ENCODE measurements at places on chromosomes 3 and 15. TPM values are rescaled to one million over a fixed set of nuclear protein-coding genes. Genes with fewer than 3 reads are reported as not detected.
A peak's percentile ranks its signal among the peaks of the same experiment; 100 is the strongest.

FBXL22 gene
- total RNA-seq, result 1.1 TPM

HESX1 gene
- 8.0 TPM for total RNA-seq

SLC15A2 gene
- 2.1 TPM for total RNA-seq

- no peak overlapping the region for H3K27ac ChIP-seq
- no peak overlapping the region for H3K4me3 ChIP-seq
- H3K27me3 ChIP-seq, result no peaks in the 10 kb centered on the region
- no peaks in the 10 kb centered on the region for H3K36me3 ChIP-seq
These were observed 19.2 kb downstream of the PXK start for GRCh38 chr3:58351920-58352319.

DNA sequence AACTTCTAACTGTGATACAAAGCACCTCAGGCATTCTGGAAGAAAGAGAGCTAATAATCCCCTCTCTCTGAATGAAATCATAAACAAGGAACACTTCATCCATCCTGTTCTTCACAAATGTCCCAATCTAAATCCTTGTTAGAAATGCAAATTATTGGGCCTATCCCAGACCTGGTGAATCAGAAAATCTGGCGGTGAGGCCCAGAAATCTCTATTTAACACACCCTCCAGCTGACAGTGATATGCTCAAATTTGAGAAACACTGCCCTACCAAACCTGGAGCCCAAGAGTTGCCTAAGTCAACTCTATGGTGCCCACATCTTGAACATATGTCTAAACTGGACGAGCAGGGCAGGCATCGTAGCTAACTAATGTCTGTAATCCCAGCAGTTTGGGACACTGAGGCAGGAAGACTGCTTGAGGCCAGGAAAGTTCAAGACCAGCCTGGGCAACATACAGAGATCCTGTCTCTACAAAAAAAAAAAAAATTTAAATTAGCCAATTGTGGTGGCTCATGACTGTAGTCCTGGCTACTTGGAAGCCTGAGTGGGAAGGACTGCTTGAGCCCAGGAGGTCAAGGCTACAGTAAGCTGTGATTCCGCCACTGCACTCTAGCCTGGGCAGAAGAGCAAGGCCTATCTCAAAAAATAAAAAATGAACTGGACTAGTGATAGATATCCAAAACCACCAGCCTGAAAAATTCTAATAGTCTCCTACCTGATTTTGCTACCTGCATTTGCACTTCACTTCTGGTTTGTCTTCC is 23.1 kb downstream of the SCAP start:
- no peaks in the 10 kb centered on the region for H3K27me3 ChIP-seq
- no peak overlapping the region for H3K27ac ChIP-seq
- H3K4me1 ChIP-seq, result no peaks in the 10 kb centered on the region
- no peak for DNase-seq

GRCh38 chr3:130626049-130626448 is 109.1 kb downstream of the COL6A6 start:
- H3K4me3 ChIP-seq, result no peak overlapping the region
- H3K4me1 ChIP-seq, result no peaks in the 10 kb centered on the region
- no peak overlapping the region for H3K27ac ChIP-seq
- no peaks in the 10 kb centered on the region for H3K27me3 ChIP-seq

GRCh38 chr15:64701482-64702184 is 73.8 kb downstream of the RBPMS2 start:
- peak overlapping the region; percentile 85 for H3K4me3 ChIP-seq
- H3K27ac ChIP-seq, result peak overlapping the region; percentile 4
- H3K4me1 ChIP-seq, result peaks cover 7% of the 10 kb centered on the region
- H3K36me3 ChIP-seq, result peaks cover 29% of the 10 kb centered on the region

DNA sequence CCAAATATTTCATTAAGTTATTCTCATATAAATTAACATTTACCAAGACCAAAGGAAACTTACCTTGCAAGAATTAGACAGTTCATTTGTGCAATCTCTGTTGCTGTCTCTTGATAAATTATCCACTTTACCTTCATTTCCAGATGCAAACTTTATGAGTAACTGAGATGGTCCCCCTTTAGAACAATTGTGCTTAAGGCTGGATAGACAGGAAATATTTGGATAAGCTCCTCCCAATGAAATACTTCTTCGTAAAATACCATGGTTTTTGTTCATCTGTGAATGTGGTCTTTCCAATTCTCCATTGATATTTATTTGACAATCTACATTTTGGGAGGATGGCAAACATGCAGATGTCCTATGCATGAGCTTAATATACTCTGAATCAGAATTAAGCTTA is 78.2 kb downstream of the NEDD4 start:
- H3K27ac ChIP-seq, result no peak overlapping the region
- H3K27me3 ChIP-seq, result no peaks in the 10 kb centered on the region
- no peaks in the 10 kb centered on the region for H3K4me1 ChIP-seq
- no peak overlapping the region for H3K4me3 ChIP-seq
- no peaks in the 10 kb centered on the region for H3K36me3 ChIP-seq
- no peak for DNase-seq

- no peaks in the 10 kb centered on the region for H3K4me1 ChIP-seq
- no peak overlapping the region for H3K4me3 ChIP-seq
- no peak overlapping the region for H3K27ac ChIP-seq
- no peak for DNase-seq
- H3K36me3 ChIP-seq, result no peaks in the 10 kb centered on the region
- peaks cover 33% of the 10 kb centered on the region for H3K27me3 ChIP-seq
These were observed 6.0 kb upstream of the PIGZ start for GRCh38 chr3:196974661-196975060.

GRCh38 chr15:78880813-78881212 is 8.1 kb downstream of the MORF4L1 start:
- H3K36me3 ChIP-seq, result peaks cover 75% of the 10 kb centered on the region
- H3K27ac ChIP-seq, result no peak overlapping the region
- H3K4me3 ChIP-seq, result no peak overlapping the region
- peaks cover 11% of the 10 kb centered on the region for H3K4me1 ChIP-seq
- no peak for DNase-seq
- H3K27me3 ChIP-seq, result no peaks in the 10 kb centered on the region

DNA sequence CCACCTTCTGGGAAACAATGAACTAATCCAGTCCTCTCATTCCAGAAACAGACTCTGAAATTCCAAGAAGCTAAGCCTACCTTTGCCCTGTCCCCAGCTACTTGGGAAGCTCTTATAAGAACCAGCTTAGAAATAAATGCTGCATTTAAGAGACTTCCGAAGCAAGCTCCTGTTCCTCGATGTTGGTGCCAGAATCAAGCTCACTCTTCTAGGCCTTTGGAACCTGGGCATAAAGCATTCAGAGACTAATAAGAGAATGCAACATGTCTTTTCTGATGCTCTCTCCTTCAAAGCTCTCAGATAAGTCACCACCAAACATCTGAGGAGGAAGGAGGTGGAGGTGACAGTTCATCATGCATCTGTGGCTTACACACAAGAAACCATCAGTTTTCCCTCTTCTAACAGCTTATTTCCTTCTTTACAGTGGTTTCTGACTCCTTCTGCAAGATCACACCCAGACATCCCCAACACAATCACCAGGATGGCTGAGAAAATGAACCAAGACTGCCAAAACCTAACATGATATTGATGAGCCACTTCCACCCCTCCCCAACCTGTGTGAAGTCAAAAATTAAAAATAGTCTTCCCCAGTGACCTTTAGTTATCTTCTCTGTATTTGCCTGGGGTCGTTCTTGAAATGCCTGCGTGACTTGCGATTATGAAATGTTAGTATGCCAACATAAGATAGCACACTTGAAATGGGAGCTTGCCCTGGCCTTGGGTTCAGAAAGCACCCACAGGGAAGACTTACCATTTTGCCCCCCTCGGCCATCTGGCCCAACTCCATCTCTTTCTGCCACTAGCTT is 11.5 kb downstream of the ARHGEF3 start:
- H3K36me3 ChIP-seq, result no peaks in the 10 kb centered on the region
- H3K4me3 ChIP-seq, result no peak overlapping the region
- no peak overlapping the region for H3K27ac ChIP-seq
- no peaks in the 10 kb centered on the region for H3K27me3 ChIP-seq
- peak; percentile 24 for DNase-seq

DNA sequence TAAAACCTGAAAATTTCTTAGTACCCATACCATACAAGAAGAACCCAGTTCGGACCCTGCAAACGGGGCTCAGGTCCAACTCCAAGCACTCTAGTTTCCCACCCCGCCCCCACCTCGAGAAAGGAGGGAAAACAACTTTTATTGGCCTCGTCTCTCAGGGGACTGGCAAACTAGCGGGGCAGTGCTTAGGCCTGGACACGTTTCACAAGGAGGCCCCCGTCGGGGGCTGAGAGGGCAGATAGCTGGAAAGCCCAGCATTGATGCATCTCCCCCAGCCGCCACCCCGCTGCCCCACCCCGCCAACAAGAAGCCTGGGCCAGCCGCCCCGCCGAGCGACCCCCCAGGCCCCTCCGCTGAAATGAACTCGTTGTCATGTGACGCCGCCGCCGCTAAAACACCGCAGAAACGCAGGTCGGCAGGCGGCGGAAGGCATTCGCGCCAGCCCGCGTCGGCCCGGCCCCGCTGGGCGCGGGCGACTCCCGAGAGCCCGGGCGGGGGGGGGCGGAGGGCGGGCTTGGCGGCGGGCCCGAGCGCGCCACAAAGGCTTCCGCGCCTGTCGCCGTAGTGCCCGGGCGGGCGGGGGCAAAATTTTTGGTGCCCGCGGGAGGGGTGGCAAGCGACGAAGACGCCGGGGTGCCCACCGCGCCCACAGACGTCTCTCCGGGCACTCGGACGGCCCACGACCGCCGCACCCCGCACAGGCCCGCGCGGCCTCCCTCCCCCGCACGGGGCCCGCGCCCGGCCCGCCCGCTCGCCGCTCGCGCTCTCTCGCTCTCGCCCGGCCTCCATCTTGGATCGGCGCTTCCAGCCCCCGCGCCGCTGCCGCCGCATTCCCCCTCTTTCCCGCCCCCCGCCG is 634 bp downstream of the STAG1 start:
- DNase-seq, result peak; percentile 91
- H3K27me3 ChIP-seq, result no peaks in the 10 kb centered on the region
- no peaks in the 10 kb centered on the region for H3K36me3 ChIP-seq
- H3K4me3 ChIP-seq, result peak overlapping the region; percentile 90

DNA sequence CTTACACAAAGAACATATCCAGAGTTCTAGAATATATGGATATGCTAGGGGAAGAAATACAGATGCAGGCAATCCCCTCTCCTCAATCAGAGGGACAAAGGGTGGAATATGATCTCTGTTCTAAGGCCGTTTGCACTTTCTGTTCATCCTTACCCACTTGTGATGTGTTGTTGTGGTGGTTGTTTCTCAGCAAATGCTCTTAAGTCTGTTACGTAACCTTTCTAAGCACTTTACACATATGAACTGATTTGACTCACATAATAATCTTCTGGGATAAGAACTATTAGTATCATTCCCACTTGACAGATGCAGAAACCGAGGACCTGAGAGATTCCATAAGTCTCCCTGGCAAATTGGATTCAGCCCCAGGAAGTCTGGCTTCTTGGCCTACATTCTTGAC is 40.5 kb downstream of the NGRN start:
- no peaks in the 10 kb centered on the region for H3K4me1 ChIP-seq
- H3K4me3 ChIP-seq, result no peak overlapping the region
- H3K27me3 ChIP-seq, result no peaks in the 10 kb centered on the region

GRCh38 chr3:45119824-45120358 is 26.3 kb downstream of the CDCP1 start:
- H3K27ac ChIP-seq, result no peak overlapping the region
- no peak for DNase-seq
- H3K4me1 ChIP-seq, result no peaks in the 10 kb centered on the region
- H3K4me3 ChIP-seq, result no peak overlapping the region

- peaks cover 5% of the 10 kb centered on the region for H3K4me1 ChIP-seq
- no peaks in the 10 kb centered on the region for H3K27me3 ChIP-seq
- DNase-seq, result no peak
- H3K36me3 ChIP-seq, result no peaks in the 10 kb centered on the region
- no peak overlapping the region for H3K27ac ChIP-seq
These were observed 135.8 kb downstream of the TCF12 start for GRCh38 chr15:57054204-57054750.

GRCh38 chr3:85270488-85270887 is 311.7 kb downstream of the CADM2 start:
- H3K27ac ChIP-seq, result no peak overlapping the region
- DNase-seq, result no peak
- no peaks in the 10 kb centered on the region for H3K36me3 ChIP-seq
- H3K4me1 ChIP-seq, result no peaks in the 10 kb centered on the region

DNA sequence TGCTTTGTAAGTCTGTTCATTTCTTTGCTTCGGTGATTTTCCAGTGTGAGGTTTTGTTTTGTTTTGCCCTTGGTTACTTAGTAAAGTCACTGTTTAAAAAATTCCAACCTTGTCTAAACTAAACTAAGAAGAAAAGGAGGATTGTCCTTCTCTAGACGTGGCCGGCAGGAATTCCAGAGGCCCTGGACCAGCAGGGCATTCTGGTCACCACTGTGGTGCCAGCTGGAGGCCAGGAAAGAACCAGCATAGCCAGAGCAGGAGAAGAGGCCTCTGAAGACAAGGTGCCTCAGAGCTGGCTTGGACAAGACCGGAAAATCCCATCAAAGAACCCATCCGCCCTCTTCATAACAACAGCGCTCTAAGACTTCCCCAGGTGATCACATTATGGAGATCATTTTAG is 8.2 kb downstream of the PLOD2 start:
- DNase-seq, result no peak
- H3K4me3 ChIP-seq, result no peak overlapping the region
- no peak overlapping the region for H3K27ac ChIP-seq
- H3K36me3 ChIP-seq, result peaks cover 3% of the 10 kb centered on the region
- no peaks in the 10 kb centered on the region for H3K4me1 ChIP-seq

DNA sequence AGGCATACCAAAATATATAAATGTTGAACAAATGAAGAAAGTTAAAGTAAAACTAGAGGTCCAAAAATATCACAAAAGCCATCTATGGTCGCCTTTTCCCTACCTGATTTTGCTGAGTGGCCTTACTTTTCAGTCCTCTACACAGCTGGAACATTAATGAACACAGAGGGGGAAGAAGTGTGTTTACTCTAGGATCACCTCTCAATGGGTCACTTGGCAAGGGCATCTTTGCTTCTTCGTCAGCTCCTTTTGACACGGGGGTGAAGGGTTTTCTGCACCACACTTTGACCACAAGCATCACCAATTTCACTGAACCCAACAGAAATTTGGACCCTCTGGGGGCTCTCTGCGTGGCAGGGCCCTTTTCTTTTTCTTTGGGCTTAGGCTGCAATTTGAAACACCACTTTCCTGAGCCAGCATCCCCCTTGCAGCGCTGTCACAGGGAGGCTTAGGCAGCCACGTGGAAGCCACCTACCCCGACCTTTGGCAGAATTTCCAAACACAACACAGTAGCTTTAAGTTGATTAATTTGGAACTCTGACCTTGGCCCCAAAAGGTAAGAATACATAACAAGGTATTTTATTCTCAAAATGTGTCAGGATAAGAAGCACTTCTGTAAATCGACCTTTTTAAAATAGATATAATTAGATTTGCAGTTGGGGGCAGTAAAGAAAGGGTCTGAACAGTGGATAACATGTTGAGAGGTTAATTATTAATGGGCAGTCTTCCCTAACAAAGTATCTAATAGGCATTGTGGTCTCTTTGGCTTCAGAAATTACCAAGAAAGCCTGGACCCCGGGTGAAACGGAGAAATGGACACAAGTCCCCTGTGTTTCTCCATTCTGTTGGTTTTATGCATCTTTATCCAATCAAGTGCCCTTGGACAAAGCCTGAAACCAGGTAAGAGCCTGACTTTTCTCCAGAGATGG is at the start of gene LIPC:
Gene LIPC (plus strand): TSS at position 771 of the 929 bp plus-strand sequence. CDS start 42 bp downstream, at position 813.
- no peaks in the 10 kb centered on the region for H3K27me3 ChIP-seq
- no peak within 1 kb of the TSS for H3K4me3 ChIP-seq
- H3K27ac ChIP-seq, result no peak within 1 kb of the TSS
- no peaks in the 10 kb centered on the region for H3K36me3 ChIP-seq
- peaks cover 14% of the 10 kb centered on the region for H3K4me1 ChIP-seq
